Fibroblast of villous mesenchyme (primary cell): ENCODE measurements at places on chromosomes 3 and 15.

DNA sequence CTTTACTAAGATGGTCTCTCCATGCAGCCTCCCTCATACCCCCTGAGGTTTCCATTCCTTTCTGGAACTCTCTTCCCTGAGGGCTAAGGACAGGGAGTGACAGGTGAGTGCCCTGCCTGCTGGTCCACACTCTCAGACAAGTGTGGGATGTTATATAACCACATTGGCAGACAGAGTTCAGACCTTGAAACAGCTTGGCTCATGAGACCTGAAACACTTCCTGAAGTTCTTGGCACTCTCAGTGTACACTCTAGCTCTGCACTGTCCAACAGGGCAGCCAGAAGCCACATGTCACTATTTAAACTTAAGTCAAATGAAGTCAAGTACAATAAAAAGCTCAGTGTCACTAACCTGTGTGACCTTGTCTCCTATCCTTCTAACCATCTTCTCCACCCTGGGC lies 188.5 kb downstream of the ZNF621 start:
- no peak for DNase-seq

- DNase-seq = no peak
Observed at GRCh38 chr15:100642213-100642949, 40.0 kb downstream of the ASB7 start.

GRCh38 chr3:37319784-37320183 lies 145.4 kb upstream of the LRRFIP2 start:
- DNase-seq = no peak

DNA sequence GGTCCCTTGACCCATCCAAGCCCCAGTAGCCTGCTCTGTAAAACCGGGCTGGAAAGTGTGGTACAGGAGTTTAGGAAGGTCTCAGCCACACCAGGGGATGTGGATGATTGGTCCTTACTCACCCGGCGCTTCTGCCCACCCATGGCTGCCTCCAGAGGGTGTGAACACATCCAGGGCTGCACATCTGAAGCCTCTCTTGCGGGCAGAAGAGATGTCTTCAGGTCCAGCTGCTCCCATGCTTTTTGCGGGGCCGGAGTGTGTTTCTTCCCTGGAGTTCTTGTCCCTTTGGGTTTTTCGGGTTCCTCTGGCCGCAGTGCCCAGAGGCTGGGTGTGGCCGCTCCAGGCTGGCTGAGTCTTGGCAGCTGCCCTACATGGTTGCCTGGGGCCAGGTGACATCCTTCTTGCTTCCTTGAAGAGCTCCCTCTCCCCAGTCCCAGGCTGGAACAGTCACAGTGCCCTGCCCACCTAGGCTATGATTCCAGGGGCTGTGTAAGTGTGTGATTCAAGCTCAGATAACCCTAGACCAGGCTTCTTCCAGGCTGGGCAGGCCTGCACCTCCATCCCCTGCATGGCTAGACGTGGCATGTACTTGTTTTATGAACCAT lies 33.9 kb downstream of the HDAC11 start:
- DNase-seq = no peak

DNA sequence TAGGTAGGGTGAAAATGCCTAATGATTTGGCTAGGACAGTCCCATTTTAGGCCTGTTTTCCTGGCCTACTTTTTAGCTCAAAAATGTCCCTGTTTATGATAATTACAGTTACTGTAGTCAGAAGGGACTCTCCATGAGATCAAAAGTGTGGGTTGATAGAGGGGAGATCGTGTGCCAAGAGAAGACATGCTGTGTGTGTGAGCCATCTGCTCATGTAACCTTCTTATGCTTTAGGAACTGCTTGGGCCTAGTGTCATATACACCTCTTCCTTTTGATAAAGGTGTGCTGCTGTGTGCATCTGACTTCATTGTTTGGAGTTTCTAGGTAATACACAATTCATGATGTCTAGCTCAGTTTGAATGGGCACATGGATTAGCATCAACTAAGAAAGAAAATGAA lies 786.5 kb downstream of the PDCD6IP start:
- DNase-seq = no peak

DNA sequence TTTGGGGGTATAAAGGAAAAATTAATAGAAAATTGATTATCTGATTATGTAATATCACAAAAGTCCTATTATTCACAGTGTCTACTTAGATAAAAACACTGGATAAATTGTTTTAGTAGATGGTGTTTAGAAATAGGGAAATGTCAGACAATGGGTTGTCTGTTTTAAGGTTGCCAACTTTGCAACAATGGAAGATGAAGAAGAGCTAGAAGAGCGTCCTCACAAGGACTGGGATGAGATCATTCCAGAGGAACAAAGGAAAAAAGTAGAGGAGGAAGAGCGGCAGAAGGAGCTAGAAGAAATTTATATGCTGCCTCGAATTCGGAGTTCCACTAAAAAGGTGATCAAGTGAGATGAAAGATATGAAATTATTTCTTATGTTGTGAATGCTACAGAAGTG lies 84.0 kb downstream of the CHD2 start:
- no peak for DNase-seq
